Spleen (tissue), 13 donors: ENCODE measurements at places on chromosomes 3 and 15. TPM values are rescaled to one million over a fixed set of nuclear protein-coding genes. Genes with fewer than 3 reads are reported as not detected.

GRCh38 chr3:24810881-24811280 lies 316.2 kb upstream of the THRB start:
- no peak for DNase-seq

GRCh38 chr15:70049701-70050301 lies 47.9 kb downstream of the TLE3 start:
- DNase-seq, result peak; percentile 63

- DNase-seq, result no peak
These were observed 24.3 kb downstream of the ZDHHC19 start for GRCh38 chr3:196186651-196187573.

- DNase-seq, result no peak
These were observed 42.3 kb upstream of the ADPGK start for GRCh38 chr15:72825829-72826228.

DNA sequence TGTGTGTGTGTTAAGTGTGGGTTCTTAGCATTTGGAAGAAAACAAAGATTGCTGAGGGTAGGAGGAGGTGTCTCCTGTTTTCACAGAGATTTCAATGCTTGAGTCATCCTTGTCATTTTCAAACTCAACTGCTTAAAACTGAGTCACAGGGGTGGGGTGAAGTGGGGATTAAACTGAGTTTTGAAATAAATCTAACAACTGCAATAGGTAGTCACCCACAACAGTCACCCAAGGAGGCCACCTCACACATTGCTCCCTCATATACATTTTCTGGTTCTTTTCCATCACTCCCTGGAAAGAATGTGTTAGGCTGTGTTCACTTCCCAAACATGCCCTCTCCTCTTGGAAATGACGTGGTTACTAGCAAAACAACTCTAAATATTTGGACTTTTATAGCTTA lies 187.7 kb upstream of the CMC1 start:
- no peak for DNase-seq

DNA sequence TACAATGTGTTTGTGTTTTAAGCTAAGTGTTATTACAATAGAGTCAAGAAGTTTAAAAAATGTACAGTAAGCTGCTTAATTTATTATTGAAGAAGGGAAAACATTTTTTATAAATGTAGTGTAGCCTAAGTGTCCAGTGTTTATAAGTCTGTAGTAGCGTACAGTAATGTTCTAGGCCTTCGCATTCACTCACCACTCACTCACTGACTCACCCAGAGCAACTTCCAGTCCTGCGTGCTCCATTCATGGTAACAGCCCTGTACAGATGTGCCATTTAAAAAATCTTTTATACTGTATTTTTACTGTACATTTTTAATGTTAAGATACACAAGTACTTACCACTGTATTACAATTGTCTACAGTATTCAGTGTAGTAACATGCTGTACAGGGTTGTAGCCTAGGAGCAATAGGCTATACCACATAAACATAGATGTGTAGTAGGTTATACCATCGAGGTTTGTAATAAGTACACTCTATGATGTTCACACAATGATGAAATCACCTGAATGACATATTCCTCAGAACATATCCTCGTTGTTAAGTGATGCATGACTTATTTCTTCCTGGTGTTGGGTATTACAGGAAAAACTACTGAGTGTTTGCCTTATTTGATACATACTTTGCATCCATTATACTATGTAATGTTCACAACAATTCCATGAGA lies 156.6 kb upstream of the NUDT16 start:
- DNase-seq, result no peak

- DNase-seq, result no peak
These were observed 6.8 kb downstream of the SKOR1 start for GRCh38 chr15:67832031-67832551.

DNA sequence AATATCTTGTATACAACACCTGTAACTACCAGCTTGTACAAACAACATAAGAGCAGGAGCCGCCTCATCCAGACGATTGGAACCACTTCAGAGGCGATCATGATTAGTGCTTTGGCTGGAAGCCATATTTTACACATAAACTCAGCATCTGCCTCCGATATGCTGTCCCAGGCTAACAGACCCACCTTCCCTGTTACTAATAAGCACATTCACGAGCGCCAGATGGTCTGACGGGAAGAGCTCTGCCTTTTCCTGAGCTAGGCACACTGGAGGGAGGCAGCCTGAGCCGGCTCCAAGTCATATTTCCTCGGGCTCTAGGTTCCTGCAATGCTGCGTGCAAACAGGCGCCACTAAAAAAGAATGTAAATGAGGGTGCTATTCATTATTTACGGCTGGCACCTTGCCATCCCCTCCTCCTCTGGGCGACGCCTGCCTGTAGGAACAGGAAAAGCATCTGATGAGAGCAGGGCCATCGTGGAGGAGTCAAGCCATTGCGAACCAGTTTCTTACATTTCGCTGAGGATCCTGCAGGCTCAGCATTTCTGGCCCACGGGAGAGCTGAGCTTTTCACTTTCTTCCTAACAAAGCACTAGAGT lies 98.2 kb downstream of the ANXA2 start:
- DNase-seq, result no peak

GRCh38 chr3:46950177-46950576 lies 26.4 kb downstream of the CCDC12 start:
- DNase-seq, result peak; percentile 47

GRCh38 chr15:89501646-89502045 lies 5.3 kb upstream of the RHCG start:
- no peak for DNase-seq

GRCh38 chr3:43405888-43406642 lies 119.7 kb downstream of the SNRK start:
- no peak for DNase-seq

GRCh38 chr15:67783303-67783702 lies 42.0 kb upstream of the SKOR1 start:
- no peak for DNase-seq

DNA sequence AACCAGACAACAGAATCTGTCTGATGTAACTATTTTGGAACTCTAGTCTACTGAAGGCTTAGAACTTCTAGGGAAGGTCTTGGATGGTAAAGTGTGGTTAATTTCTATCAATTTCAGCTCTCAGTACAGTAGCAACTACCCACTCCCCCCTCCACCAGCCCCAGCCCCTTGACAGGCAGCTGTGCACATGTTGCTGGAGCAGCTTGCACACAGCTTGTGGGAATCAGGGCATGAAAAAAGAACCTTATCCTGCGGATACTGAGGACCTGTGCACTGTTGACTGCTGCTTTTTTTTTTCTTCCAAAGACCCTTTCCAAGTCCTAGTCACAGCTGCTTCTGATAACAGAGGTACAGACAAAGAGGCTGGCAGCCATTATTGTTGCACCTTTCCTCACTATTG lies 81.5 kb upstream of the UBP1 start:
- no peak for DNase-seq

GRCh38 chr3:192514081-192514753 lies 213.1 kb downstream of the FGF12 start:
- peak; percentile 65 for DNase-seq

DNA sequence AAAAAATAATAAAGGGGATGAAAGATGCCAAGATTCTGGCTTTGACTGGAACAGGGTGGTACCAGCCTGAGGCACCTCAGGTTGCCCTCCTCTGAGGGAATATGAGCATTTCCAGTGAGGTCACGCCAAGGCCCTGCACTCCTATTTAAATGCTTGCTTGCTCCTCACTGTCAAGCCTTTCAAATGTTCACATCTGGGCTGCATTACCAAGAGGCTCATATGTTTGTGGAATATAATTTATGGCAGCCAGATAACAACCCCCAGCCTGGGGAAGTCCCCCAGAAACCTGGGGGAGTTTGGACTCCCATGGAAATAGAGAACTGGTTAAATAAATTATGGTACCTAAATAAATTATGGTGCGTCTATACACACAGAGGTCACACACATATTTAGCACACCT lies 88.4 kb downstream of the FRMD4B start:
- DNase-seq, result no peak

DNA sequence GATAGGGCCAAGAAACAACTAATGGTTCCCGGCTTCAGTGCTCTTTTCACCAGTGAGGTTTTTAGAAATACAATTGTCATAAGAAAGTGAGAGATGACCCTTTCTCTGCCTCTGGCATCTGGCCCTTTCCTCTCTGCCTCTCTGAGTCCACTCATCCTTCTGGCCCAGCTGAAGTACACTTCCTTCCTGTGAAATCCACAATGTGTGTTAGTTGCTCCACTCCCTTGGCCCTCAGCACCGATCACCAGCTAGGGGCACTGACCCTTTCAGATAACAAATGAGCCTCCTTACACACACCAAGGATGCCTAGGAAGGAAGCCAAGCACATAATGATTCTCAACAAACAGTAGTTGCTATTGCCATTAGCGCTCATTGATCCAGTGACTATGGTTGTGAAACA lies 2.9 kb upstream of the CAV3 start:
- no peak for DNase-seq

DNA sequence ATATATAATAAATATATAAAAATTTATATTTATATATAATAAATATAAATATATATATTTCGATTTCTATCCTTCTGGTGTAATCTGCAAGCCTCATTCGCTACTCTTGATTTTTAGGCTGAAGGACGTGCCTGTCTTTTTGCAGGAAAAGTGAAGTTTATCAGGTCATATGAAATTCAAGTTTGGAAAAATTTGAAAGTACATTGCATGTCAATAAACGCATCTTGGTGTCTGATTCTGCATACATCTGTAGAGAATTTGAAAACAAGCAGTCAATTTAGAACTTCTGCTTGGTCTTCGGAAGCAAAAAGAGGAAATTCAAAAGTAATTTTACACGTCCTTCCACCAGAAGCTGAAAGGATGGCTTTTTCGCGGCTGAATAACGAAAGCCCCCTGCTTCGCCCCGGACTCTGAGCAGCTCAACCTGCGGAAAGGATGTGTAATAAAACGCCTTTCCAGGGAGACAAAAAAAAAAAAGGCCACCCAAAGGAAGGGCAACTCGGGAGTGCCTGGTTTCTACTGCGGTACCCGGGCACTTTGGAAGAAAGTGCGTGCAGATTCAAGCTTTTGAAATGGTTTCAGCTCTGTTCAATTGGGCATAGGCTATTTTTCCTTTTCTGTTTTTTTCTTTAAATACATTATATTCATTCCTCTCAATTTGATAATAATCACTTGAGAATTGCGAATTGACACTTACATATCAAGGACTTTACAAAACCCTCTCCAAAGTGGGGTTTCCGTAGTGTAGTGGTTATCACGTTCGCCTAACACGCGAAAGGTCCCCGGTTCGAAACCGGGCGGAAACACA lies 1.5 kb upstream of the MYNN start:
- DNase-seq, result no peak

- no peak for DNase-seq
These were observed 74.4 kb downstream of the MOBP start for GRCh38 chr3:39541917-39542329.

- DNase-seq, result no peak
These were observed 90.8 kb downstream of the LRIG1 start for GRCh38 chr3:66409771-66410754.

- DNase-seq, result peak; percentile 81
These were observed 17.2 kb upstream of the ADIPOQ start for GRCh38 chr3:186825294-186825821.

DNA sequence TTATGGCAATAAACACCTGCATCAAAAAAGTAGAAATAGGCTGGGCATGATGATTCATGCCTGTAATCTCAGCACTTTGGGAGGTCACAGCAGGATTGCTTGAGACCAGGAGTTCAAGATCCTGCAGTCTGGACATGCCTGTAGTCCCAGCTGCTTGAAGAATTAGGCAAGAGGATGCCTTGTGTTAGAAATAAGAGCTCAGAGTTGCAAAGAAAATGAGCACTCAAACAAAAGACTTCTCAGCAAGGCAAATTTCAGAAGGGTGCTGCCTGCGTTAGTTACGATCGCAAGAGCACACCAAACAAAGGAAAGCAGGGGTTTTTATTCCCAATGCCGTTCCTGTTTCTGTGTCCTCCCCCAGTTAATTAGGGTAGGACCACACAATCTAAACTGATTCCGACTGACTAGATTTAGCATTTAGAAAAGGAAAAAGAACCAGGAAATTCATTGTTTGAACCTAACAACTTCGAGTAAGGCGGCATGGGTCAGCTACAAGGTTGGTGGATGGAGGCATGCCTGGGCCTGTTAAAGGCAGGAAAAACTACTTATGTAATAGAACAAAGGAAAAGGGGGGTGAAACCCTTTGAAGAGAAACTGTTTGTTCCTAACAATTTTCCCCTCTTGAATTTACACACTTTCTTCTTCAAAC lies 55.5 kb downstream of the DLG1 start:
- no peak for DNase-seq

GRCh38 chr15:34734303-34734702 lies 20.5 kb downstream of the GJD2 start:
- DNase-seq, result no peak

- DNase-seq, result no peak
These were observed 61.2 kb upstream of the PTX3 start for GRCh38 chr3:157375342-157375986.

GRCh38 chr15:42612367-42612912 lies 37.0 kb downstream of the STARD9 start:
- DNase-seq, result no peak

GRCh38 chr3:177802151-177802900 lies 605.0 kb upstream of the TBL1XR1 start:
- no peak for DNase-seq

DNA sequence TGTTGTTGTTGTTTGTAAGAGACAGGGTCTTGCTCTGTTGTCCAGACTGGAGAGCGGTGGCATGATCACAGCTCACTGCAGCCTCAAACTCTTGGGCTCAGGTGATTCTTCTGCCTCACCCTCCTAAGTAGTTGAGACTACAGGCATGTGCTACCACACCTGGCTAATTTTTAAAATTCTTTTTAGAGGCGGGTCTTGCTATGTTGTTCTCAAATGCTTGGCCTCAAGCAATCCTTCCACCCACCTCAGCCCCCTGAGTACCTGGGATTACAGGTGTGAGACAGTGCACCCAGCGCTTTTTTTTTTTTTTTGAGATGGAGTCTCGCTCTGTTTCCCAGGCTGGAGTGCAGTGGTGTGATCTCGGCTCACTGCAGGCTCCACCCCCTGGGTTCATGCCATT lies 46.7 kb downstream of the TMOD3 start:
- no peak for DNase-seq

GRCh38 chr3:32837789-32838188 lies 20.0 kb downstream of the TRIM71 start:
- no peak for DNase-seq

- DNase-seq, result no peak
These were observed 182.4 kb downstream of the UACA start for GRCh38 chr15:70580958-70581357.

GRCh38 chr3:127750226-127751031 lies 71.9 kb downstream of the MGLL start:
- DNase-seq, result no peak

The CEP97 gene
- 1.6 TPM for polyA plus RNA-seq

The NR2E3 gene
- polyA plus RNA-seq, result not detected

The ARID3B gene
- 7.8 TPM for polyA plus RNA-seq

The DAPK2 gene
- 6.0 TPM for polyA plus RNA-seq

The TPRG1 gene
- 1.2 TPM for polyA plus RNA-seq

The CYP1A1 gene
- 0.03 TPM for polyA plus RNA-seq

The RBMS3 gene
- polyA plus RNA-seq, result 5.1 TPM

The ROBO2 gene
- 0.41 TPM for polyA plus RNA-seq

The PLA2G4E gene
- not detected for polyA plus RNA-seq

The CACNA2D3 gene
- 1.1 TPM for polyA plus RNA-seq

The PRR23A gene
- not detected for polyA plus RNA-seq

The ADAMTS17 gene
- polyA plus RNA-seq, result 0.51 TPM

The DNAH12 gene
- 0.10 TPM for polyA plus RNA-seq

The GLT8D1 gene
- polyA plus RNA-seq, result 21.8 TPM

The RAD18 gene
- 3.0 TPM for polyA plus RNA-seq
